A549 (cell line): ENCODE measurements at places on chromosomes 11 and 22.

DNA sequence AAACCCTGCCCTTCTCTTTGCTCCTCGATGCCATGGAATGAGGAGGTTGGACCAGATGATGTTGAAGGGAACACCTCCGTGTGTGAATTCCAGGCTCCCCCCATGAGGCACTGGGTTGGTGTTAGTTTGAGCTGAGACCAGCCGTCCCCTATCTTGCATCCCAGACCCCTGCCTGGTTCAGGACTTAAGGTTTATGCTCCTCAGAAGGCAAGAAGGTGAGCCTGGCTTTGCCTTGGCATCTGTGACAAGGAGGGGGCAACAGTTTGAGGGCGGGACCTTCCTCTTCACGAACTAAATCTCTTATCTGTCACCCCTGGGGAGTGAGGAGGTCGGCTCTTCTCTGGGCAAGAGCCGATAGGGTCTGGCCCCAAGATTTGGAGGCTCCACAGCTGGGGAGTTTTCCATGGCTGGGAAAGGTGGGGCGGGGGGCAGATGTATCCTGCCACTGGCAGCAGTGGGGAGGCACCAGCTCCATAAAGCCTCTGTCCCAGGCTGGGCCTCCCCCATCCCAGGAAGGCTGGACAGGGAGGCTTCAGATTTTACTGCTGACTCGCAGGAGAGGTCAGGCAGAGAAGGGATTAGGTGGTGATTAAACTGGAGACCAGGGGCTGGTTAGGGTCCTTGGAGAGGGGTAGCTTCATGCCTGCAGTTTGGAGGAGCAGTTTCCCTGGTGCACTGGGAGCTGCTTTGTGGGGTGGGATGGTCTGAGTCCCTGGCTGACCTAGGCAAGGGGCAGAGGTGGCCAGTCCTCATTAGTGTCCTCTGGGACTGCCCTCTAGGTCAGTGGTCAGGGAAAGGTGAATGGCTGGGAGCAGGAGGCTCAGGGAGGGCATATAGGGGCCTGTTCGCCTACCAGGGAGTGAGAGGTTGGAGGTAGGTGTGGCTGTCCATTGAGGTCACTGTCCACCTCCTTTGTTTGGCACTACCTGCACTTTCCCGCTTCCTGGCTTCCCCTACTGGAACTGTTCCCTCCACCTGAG, 1.1 kb downstream of the SEC14L2 start:
- no peak for DNase-seq

DNA sequence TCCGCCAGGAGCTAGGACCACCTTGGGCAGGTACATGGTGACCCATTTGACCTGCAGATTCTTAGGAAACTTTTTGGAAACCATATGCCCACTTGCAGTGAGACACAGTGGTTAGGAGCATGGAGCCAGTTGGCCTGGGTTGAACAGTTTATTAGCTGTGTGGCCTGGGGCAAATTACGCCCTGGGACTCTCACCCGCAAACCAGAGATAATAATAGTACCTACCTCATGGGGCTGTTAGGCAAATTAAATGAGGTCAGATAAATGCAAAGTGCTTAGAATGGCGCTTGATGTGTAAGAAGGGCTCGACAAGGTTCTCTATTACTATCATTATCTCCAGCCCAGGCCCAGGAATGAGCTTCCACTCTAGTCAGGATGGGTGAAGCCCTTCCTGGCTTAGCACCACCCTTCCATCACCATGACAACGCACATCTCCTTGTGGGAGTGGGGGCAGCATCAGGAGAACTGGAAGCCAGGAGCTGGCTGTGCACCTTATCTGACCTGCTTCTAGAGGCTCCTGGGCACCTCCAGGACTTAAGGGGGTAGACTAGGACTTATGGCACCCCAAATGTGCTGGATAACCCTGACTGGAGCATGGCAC, 5.1 kb downstream of the SYT12 start:
- DNase-seq = no peak

- peak; percentile 33 for DNase-seq
Measured at GRCh38 chr11:27497284-27497866, 9.2 kb downstream of the LIN7C start.

GRCh38 chr22:43110927-43111623, 525 bp downstream of the BIK start:
- DNase-seq = no peak

- DNase-seq = no peak
Measured at GRCh38 chr11:106761745-106762144, 256.5 kb downstream of the GUCY1A2 start.

DNA sequence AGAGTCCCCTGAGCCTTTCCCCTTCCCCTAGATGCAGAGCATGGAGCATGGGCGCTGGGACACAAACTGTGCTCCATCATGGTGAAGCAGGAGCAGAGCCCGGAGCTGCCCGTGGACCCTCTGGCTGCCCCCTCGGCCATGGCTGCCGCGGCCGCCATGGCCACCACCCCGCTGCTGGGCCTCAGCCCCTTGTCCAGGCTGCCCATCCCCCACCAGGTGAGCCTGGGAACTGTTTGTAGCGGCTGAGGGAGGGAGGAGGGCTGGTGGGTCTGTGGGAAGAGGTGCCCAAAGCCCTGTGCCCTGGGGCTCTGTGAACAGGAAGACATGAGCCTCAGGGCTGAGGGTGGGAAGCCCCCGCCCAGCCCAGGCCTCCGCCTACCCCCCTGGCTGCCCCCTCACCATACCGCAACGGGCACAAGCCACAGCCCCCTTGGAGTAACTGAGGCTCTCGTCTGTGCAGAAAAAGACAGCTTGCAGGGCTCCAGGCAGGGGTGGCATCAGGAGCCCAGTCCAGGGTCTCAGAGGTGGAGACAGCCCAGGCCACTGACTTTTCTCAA, 30.4 kb downstream of the CREB3L1 start:
- no peak for DNase-seq

GRCh38 chr22:37662039-37662438, 3.5 kb downstream of the PDXP start:
- DNase-seq = no peak

DNA sequence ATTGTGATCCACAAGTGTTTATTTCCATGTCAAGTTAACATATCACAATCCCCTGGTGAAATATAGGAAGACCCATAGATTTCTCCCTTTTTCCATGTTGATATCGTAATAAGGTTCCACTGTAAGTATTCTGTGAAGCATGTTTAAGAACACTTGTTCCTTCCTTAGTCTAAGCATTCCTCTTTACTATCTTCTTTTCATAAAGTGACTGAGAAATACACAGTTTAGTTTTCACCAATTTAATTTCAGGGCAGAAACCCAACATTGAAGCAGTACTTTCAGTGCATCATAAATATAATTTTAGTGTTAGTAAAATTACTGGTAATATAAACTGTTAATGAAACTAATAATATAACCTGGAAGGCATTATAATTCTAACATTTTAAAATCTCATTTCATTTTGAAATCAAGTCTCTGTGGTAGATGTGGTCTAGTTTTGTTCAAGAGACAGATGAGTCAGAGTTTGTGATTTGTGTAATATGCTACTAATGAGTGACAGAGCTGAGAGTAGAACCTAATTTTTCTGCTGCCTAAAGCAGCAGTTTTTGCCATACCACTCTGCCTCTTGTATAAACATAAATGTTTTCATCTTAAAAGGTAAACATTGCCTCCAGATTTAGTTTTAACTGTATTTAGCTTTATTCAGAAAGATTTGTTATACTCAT, 79.4 kb downstream of the ATM start:
- DNase-seq = no peak

- no peak for DNase-seq
Measured at GRCh38 chr11:108571001-108571400, 22.6 kb downstream of the EXPH5 start.

DNA sequence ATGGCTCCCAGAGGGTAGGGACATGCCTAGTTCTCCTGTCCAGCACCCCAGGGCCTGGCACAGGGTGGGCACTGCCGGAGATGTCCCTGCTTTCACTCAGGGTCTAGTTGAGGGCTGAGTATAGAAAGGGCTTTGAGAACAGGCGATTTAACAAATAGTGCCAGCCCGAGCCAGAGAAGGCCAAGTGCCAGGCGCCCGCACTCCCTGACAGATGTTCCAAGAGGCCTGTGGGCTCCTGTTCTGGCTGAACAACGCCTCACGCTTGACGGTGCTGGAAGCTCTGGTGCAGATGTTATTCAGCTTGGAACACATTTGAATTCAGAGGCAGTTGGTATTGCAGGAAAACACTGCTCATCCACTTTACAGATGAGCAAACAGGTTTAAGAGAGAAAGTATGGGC, 46.5 kb downstream of the NFAM1 start:
- DNase-seq = no peak

DNA sequence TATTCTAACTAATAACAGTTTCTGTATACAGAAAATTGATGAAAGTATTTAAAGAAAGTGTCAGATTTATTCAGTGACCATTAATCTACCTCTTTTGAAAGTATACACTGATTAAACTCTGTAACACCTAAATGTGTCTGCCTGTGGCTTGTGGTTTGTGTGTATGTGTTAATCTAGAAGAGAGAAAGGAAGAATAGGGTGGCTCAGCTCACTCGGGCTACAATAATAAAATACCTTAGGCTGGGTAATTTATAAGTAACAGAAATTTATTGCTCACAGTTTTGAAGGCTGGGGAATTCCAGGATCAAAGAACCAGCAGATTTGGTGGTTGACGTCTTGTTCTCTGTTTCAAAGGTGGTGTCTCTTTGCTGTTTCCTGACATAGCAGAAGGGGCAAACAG, 13.6 kb upstream of the OR5AS1 start:
- DNase-seq = no peak

GRCh38 chr11:96464700-96465307, 75.0 kb downstream of the JRKL start:
- DNase-seq = peak; percentile 72

GRCh38 chr11:64025205-64025604, 10.5 kb upstream of the FLRT1 start:
- DNase-seq = no peak

- DNase-seq = no peak
Measured at GRCh38 chr11:128491195-128491936, 96.0 kb downstream of the ETS1 start.

DNA sequence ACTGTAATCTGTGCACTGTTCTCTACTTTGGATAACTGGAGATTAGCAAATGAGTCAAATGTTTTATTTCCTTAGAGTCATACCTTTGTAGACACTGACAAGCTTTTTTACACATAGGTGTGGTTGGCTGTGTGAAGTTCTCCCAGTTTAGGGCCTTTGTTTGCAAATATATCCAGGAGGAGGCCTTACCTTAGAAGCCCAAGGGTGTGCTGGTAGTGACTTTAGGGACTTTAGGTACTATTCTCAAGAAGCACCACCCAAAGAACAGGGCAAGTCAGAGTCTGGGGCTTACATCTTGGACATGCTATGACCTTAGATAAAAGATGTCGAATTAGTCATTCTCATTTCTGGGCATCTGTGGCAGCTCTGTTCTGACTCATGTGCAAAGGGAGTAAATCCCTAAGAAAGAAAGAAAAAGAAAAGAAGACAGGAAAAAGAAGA, 4.8 kb upstream of the FAR1 start:
- no peak for DNase-seq

GRCh38 chr22:50524676-50525103, 708 bp downstream of the SCO2 start:
- DNase-seq = no peak

DNA sequence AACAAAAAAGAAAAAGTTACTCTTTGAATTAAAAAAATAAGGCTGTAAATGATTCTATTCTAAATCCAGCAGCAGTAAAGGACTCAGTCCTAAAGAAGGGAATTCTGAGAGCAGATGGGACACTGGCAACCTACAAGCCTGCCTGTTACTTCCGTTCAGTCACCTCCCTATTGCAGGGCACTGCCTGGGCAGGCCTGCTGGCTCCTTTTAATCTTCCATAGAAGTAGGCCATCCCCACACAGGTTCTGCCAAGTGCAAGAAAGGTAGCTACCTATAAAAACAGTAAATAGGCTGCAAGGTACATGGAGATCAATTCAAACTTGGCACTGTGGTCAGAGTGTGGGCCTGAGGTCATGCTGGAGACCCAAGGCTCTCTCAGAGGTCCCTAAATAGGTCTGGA, 136.4 kb downstream of the TRIM44 start:
- no peak for DNase-seq

GRCh38 chr11:71183878-71184277, 68.5 kb downstream of the SHANK2 start:
- no peak for DNase-seq

DNA sequence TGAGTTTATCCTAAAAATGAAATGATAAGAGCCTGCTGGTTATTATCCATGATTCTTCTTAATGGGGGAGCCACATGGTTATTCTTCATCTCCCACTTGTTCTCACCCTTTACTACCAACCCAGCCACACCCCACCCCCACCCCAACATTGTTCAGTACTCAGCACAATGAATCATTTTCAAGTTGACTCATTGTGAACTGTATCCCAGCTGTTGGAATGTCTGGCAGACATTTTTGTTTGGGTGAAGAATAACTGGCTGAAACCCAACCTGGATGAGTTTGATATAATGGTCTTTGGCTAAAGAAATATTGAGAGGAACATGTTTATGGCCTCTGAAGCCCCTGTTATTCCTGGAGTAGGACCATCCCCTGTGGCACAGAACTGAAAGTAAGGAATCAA, 136.2 kb downstream of the ELP4 start:
- peak; percentile 13 for DNase-seq

DNA sequence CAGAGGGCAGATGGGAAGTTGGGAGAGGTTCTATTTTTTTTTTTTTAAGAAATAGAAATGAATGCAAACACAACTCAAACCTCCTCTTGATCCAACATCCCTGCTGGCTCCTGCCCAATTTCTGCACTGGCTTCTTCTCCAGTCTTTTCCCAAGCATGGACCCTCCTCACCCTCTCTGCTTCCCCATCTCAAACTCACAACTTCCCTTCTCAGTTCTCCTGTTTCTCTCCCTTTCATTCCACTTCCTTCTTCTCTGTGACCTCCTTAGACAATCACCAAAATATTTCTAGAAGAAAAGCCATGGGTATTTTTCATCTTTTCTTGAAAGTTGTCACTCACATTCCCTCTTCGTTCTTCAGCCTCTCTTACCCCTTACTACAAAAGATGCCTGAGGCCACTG, 85.2 kb upstream of the VPREB1 start:
- DNase-seq = no peak

GRCh38 chr11:36273110-36273509, 16.1 kb downstream of the COMMD9 start:
- DNase-seq = no peak

- no peak for DNase-seq
Measured at GRCh38 chr11:4466131-4466870, 16.1 kb upstream of the OR52K1 start.

DNA sequence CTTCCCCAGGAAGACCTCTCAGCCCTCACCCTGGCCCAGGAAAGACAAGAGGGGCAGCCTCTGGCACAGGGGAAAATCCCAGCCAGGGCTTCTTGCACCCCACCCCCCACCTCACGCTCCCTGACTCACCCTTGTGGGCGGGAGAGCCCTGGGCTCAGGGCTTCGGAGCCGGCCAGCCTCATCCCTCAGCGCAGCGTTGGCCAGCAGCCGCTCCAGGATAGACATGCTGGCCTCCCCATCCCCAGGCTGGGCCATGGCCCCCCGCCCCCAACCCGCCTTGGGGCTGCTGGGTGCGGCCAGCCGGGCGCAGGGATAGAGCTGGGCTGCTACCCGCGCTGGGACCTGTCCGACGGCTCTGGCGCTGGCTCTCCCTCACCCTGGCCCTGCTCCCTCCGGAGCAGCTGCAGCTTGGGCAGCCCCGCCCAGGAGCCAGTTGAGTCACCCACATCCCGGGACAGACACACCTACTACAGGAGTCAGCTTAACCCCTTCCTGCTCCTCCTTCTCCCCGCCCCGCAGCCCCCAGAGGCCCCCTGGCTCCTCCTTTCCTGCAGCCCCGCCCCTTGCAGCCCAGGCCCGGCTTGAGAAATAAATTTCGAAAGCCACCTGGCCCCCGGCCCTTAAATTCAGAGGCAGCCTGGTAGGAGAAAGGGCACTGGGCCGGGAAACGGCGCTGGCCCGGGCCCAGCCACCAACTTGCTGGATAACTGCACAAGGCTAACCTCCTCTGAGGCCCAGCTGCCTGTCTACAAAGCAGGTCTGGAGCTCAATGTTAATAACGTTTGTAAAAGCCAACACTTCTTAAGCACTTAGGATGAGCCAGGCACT, 13.4 kb downstream of the TNKS1BP1 start:
- peak; percentile 98 for DNase-seq
